Smooth muscle cell of the brain vasculature (primary cell): ENCODE measurements at places on chromosomes 5 and 9.
A peak's percentile ranks its signal among the peaks of the same experiment; 100 is the strongest.

DNA sequence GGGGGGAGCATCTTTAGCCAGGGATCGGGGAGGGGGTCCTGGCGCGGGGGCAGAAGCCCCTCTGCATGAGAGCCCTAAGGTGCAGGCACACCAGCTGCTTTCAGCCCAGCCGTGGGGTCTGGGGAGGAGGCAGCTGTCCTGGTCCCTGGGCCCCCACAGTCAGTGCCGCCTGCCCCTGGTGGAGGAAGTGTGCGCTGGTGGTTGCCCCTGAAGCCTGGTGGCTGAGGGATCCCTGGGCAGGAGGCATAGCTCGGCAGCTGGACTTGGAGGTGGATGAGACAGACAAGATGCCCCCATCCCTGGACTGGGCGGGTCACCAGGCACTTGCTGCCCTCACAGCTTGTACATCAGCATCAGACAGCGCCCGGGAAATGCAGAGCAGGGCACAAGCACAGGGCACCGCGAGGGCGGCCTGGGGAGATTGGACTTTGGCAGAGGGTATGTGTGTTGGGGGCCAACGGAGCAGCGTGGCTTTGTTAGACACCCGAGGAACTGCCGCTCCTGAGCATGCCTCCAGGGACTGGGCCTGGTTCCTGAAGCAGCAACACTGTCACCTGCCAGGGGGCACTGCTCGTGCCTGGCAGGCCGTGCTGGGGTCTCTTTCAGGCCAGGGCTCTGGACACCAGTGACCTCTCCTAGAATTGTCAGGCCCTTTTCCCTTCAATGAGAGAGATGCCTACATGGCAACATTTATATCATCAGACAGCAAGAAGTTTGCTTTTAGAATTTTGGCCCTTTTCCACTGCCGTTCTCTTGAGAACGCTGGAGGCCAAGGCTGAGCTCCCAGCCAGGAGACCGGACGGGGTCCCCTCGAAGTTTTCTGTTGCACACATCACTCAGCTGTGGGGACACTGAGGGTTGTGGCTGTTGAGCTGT is 41.9 kb upstream of the CTSL start:
- DNase-seq: no peak

DNA sequence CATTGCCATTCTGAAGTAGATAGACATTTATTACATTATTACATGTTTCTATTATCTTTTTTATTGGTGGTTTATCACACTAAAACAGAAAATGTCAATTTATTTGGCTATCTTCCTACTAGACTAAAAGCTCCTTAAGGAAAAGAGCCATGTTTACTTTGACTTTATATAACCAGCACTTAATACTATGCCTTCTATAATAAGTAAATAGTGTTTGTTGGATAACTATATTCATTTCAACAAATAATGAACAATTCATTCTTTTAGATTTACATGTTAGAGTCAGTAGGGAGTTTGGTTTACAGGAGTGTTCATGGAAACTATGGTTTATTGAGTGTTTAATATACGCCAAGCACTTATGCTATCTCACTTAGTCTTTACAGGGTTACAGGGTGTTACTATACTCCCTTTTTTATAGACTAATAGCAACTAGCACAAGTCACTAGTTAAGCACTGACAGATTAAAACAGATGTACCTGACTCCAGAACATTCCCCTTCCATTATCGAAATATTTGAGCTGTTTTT is 7.3 kb downstream of the PPIP5K2 start:
- DNase-seq: no peak

GRCh38 chr5:138659561-138659960 is 84.4 kb upstream of the HSPA9 start:
- no peak for DNase-seq

GRCh38 chr5:32522429-32523143 is 62.8 kb upstream of the SUB1 start:
- DNase-seq: no peak

- no peak for DNase-seq
These were observed 100.1 kb downstream of the CACNA1B start for GRCh38 chr9:137977571-137978261.

DNA sequence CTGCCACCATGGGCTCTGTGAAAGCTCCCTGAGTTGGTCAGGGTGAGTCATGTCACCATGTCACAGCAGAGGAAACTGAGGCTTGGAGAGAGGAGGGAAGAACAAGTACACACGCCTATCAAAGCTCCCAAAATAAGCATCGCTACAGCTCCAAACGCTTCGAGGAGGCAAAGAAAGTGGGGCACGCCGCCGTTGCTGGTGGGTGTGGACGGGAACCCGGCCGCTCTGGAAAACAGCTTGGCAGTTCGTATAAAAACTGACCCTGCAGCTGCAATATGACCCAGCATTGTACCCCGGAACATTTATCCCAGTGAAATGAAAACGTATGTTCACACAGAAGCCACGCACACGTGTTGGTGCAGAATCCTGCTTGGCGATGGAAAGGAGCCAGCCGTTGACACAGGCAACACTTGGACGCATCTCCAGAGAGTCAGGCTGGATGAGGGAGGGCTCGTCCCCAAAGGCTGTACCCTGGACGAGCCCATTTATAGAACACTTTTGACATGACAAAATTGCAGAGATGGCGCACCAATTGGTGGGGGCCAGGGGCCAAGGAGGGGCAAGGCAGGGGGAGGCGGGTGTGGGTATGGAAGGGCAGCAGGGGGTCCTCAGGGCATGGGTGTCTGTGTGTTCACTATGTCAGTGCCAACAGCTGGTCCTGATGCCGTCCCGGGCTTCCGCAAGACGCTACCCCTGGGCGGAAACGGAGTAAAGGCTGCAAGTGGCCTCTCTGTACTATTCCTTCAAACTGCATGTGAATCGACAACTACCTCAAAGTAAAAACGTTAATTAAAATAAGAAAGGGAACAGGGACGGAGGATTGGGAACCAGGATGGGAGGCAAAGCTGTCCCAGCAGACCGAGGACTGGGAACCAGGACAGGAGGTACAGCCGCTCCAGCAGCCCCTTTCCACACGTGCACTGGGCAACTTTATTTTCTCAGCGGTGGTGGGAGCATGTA is 173.0 kb downstream of the OLFM1 start:
- no peak for DNase-seq

DNA sequence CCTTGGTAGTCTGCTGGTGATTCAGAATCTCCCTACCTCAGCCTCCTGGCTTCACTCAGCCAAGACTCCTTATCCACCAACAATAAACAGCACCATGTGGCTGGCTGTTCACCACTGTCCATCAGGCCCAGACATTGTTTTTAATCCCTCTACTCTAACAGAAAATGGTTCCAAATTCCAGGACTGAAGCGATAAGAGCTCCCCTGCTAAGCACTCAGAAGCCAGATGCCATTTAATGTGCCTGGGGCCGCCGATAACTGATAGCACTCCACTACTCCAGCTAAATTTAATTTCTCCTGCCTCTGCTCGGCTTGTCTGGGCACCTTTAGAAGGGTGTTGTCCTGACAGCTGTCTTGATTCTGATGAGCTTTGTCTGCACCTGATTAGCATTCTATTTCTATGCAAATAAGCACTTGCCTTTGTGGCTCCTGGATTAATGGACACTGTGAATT is 47.1 kb downstream of the ZNF622 start:
- no peak for DNase-seq

DNA sequence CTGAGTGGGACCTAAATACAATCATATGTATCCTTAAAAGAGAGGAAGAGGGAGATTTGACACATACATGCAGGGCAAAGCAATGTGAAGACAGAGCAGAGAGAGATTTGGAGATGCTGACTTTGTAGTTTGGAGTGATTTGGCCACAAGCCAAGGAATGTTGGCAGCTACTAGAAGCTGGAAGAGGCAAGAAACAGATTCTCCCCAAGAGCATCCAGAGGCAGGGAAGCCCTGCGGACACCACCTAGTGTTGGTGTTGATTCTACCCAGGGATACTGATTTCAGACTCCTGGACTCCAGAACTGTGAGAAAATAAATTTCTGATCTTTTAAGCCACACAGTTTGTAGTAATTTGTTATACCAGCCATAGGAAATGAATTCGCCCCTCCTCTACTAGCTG is 64.9 kb upstream of the OSMR start:
- DNase-seq: peak; percentile 78

GRCh38 chr5:169126481-169127021 is 174.4 kb downstream of the SLIT3 start:
- DNase-seq: no peak

DNA sequence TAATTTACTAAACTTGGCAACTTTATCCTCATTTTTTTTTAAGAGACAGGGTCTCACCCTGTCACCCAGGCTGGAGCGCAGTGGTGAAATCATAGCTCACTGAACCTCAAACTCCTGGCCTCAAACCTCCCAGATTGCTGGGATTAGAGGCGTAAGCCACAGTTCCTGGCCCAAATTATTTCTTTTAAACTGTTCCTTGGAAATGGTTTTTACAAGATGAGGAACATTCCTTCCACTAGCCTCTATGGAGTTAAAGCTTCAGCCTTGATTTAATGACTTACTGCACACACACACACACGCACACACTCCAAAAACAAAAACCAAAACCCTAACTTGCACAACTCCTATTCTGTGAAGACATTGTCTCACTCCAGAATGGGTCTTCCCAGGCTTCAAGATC is 77.2 kb upstream of the TARS1 start:
- DNase-seq: no peak

GRCh38 chr5:95380103-95380628 is 11.0 kb upstream of the FAM81B start:
- DNase-seq: no peak
